Testis (tissue), 5 donors: ENCODE measurements at places on chromosomes 3 and 15. TPM values are rescaled to one million over a fixed set of nuclear protein-coding genes. Genes with fewer than 3 reads are reported as not detected.

The PRTG gene
- 14.7 TPM for polyA plus RNA-seq

The RTP4 gene
- 3.1 TPM for polyA plus RNA-seq

The GRIP2 gene
- 3.2 TPM for polyA plus RNA-seq

The NAALADL2 gene
- 5.4 TPM for polyA plus RNA-seq

The SLC15A2 gene
- polyA plus RNA-seq: 11.8 TPM

The PRRT3 gene
- 7.6 TPM for polyA plus RNA-seq

The RAD51 gene
- polyA plus RNA-seq: 76.1 TPM

The TGM5 gene
- polyA plus RNA-seq: 0.24 TPM

The SKIL gene
- 19.1 TPM for polyA plus RNA-seq

The SYNPR gene
- not detected for polyA plus RNA-seq
